Renal cortical epithelial cell (primary cell): ENCODE measurements at places on chromosomes 2 and 18.

- DNase-seq, result no peak
Measured at GRCh38 chr18:77733292-77733903, 483.8 kb downstream of the GALR1 start.

DNA sequence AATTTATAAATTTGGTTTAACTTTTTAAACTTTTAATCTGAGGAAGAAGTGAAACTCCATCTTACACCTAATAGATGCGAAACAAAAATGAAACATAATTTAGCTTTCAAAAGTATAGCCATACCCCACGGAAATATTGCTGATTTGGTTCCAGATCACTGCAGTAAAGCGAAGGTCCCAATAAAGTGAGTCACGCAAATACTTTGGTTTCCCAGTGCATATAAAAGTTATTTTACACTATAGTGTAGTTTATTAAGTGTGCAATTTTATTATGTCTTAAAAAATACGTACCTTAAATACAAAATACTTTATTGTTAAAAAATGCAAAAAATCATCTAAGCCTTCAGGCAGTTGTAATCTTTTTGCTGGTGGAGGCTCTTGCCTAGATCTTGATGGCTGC is 55.1 kb downstream of the TWSG1 start:
- DNase-seq, result no peak

DNA sequence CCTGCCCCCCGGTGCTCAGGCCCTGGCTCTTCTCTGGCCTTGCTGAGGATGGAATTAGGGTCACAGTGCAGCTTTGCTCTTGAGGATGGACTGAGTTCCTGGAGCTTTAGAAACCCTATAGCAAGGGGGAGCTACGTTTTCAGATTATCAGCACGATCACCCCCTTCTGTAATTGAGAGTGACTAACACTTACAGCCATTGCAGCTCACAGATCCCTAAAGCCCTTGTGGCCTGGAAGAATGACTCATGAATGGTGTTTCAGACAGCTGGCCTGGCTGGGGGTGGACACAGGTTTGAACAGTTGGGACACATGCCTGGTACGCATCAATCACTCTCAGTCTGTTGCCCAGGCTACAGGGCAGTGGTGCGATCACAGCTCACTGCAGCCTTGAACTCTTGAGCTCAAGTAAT is 79.7 kb upstream of the IGFBP5 start:
- peak; percentile 99 for DNase-seq

DNA sequence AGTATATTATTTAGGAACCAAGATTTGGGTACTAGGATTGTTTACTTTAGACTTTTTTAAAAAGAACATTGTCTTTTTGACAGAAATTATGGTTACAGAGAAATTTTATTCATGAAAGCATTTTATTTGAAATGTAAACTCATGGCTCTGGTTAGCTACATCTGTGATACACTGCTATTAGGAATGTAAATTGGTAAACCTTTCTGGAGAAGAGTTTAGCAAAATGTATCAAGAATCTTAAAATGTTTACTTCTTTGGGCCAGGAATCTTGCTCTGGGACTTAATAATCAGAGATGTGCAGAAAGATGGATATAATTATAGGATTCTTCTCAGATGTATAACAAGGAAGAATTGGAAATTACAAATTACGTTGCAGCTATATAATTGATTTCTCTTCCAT is 19.7 kb downstream of the MAP3K20 start:
- DNase-seq, result no peak

GRCh38 chr2:105712981-105713596 is 31.6 kb upstream of the NCK2 start:
- peak; percentile 46 for DNase-seq

DNA sequence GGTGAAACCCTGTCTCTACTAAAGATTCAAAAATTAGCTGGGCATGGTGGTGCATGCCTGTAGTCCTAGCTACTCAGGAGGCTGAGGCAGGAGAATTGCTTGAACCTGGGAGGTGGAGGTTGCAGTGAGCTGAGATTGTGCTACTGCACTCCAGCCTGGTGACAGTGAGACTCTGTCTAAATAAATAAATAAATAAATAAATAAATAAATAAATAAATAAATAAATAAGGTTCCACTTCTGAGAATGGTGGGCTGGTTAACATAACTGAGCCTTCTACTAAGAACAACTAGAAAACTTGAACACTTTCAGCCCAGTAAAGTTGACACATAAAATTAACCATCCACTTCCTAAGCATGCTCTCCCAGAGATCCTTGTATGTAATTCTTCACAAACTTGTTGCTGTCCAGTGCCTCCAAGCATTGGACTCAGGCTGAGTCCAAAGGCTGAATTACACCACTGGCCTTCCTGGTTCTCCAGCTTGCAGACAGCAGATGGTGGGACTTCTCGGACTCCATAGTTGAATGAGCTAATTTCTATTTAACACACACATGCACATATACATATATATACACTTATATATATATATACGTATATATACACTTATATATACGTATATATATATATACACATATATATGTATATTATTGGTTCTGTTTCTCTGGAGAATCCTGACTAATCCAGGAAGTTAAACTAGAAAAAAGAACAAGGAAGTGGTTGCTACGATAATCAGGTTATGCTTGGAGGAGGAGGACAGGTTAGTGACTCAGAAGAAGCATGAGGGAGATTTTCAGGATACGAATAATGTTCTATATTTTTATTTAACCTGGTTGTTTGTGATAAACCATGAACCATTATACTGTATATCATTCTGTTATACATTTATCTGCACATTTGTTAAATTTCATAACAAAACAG is 348.8 kb downstream of the METTL4 start:
- DNase-seq, result peak; percentile 73

DNA sequence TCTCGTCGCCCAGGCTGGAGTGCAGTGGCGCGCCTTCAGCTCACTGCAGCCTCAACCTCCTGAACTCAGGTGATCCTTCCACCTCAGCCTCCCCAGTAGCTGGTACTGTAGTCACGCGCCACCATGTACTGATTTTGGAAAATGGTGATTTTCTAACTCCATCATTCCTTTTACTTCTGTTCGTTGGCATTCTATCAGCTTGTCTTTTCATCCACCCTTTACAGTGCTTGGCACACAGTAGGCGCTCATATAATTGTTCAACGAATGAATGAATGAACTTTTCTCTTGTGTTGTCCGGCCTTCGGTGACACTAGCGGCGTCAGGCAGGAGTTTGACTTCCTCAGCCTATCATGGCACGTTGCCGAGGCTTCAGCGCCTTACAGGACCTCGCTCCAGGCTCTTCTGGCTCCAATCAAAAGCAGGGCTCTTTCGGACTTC is 373 bp upstream of the MTHFD2 start:
- DNase-seq, result peak; percentile 97

GRCh38 chr2:224545884-224546644 is 39.1 kb downstream of the CUL3 start:
- DNase-seq, result no peak

- no peak for DNase-seq
Measured at GRCh38 chr2:181918188-181918587, 26.7 kb downstream of the ITPRID2 start.

DNA sequence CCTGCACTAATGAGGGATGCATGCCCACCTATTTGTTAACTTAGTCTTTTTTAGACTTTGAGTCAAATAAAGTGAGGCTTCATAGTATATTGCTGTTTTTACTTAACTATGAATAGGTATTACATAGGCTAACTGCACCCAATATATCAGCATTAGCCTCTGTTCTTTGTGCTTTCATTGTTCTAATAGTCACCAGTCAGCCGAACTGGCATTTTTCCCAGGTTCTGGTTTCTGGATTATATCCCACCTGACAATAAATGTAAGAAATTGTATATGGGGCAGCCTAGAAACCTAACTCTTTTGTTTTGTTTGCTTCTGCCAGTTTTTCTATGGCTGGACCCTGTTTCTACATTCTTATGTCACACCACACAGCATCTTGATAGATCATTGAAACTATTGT is 1672.4 kb upstream of the LRRTM1 start:
- DNase-seq, result no peak

GRCh38 chr18:54690198-54690597 is 99.2 kb downstream of the DYNAP start:
- no peak for DNase-seq

DNA sequence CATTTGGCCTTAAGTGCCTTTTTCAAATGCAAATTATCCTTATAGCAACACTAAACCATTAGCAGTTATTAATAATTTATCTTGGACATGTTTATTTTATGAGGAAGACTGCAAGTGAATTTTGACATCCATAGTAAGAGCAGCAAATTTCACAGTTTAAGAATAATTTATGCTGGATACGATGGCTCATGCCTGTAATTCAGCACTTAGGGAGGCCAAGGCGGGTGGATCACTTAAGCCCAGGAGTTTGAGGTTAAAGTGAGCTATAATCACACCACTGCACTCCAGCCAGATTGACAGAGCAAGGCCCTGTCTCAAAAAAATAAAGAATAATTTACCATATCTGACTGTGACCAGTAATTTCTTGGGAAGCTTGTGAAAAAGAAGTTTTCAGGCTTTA is 286.2 kb downstream of the TMX3 start:
- peak; percentile 25 for DNase-seq

DNA sequence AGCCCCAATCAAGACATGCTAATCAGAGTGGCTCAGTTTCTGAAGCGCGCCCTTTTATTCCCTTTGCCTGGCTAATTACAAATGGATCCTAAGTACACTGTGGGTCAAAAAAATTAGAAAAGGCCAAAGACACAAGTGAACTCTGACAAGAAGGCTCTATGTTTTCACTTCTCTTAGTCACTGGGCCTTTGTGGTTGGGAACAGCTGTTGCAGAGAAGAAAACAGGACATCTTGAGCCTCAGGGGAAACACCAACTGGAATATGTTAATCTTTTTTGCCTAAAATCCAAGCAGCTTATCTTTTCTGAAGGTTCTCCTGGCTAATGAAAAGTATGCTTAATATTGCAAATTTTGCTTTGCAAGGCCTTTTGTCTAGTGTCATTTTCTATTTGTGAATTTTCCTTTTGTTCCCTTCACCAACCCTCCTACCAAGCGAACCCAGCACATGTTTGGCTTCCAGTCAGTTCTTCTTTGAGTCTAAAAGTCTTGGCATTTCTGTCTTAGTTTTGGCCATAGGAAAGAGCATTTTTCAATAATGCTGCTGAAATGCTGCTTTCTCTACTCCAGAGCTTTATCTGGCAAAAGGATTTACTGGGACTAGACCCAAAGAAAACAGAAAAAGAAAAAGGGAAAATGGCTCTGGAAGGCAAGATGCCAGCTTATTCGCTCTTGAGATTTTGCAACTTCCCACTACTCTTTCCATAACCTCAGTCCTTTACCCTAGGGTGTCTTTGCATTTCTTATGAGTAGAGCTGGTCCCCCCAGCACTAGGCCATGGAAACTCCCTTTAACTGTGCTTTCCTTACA is 440.2 kb upstream of the ST6GAL2 start:
- peak; percentile 73 for DNase-seq

GRCh38 chr2:8607606-8608005 is 74.2 kb upstream of the ID2 start:
- DNase-seq, result peak; percentile 75

- DNase-seq, result no peak
Measured at GRCh38 chr2:179861027-179861415, 391 bp downstream of the ZNF385B start.

- peak; percentile 91 for DNase-seq
Measured at GRCh38 chr18:77068321-77069312, 64.0 kb downstream of the MBP start.

GRCh38 chr18:79532313-79533007 is 136.7 kb downstream of the NFATC1 start:
- DNase-seq, result no peak

- no peak for DNase-seq
Measured at GRCh38 chr2:216971593-216971992, 111.7 kb upstream of the TNP1 start.
